ENCODE measurements at places on chromosomes 7 and 10.
A peak's percentile ranks its signal among the peaks of the same experiment; 100 is the strongest.

DNA sequence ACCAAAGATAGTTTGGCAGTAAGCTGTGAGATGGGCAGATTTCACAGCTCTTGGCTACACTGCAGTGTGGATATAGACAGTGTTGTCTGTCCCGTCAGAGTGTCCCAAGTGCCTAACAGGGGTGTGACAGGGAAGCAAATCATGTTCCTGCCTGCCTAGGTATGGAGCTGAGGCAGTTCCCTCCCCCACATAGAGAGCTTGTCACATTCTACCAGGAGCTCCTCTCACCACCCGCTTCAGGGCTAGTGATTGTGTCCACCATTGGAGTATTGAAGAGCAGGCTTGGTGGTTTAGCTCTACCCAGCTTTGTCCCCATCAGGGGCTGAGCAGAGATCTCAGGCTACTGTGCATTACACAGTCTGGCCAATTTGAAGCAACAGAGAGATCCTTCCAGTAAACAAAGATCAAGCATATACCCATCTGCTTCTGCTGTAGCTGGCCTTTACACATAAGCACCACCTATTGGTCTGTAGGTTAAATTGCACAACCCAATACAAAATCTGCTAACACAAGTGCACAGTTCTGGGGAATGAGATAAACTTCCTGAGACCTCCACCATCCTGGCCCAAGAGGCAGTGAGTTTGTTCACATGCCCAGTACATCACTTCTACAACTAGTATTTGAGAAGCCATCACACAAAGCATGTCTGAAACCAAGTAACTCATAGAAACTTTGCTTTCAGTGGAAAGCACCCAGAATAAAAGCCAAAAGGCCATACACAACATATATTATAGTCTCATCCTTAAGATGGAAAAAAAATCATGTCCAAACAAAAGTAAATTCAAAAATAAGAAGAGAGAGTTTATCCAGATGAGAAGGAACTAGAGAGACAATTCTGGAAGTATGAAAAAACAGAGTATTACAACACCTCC lies 67.3 kb downstream of the GLCCI1 start:
- DNase-seq, result no peak

DNA sequence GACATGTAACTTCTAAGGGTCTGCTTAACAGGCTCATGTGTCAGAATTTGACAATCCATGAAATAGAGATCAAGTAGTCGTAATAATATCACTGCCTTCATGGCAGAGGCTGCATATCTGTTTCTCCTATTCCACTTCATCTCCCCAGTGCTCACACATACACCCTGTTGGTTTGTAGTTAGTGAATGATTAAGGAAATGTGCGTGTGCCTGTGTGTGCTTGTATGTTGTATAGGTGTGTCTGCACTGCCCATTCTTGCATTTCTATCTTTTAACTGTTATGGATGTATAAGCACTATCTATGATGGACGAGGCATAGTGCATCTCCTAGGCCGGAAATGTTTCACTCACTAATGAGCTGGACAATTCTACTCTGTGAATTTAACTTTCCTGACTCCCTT lies 985.2 kb downstream of the LRMDA start:
- DNase-seq, result no peak

- no peak for DNase-seq
Measured at GRCh38 chr7:74718336-74718735, 55.5 kb upstream of the NCF1 start.

DNA sequence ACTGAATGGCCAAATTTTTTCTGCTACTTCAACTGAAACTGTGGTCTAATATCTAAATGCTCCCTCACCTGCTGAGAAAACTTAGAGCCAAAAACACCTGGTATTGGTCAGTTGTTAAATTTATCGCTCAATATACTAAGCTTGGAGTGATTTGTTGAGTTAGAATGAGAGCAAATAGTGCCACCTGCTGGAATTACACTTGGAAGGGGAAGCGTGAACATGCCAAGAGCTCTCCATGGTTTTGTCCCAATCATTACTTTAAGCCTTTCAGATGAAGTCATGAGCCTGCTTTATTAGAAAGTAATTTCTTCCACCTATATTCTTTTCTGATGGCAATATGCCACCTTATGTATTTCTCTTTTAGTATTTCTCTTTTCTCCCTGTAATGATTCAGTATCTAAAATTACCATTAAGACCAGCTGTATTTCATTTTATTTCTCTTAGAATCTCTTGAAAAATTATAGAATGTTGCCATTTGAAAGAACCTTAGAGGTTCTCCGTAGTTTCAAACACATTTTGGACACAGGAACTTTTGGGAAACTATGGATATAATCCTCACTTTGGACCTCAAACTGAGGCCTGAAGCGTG lies 447.8 kb upstream of the C7orf33 start:
- peak; percentile 4 for DNase-seq

DNA sequence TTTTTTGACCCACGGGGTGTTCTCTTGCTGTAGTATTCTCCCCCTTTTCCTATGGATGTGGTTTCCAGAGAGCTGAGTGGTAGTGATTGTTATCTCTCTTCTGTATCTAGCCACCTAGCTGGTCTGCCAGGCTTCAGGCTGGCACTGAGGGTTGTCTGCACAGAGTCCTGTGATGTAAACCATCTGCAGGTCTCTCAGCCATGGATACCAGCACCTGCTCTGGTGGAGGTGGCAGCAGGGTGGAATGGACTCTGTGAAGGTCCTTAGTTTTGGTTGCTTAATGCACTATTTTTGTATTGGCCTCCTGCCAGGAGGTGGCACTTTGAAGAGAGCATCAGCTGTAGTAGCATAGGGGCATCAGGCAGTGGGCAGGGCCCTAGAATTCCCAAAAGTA lies 851 bp downstream of the HYAL4 start:
- no peak for DNase-seq

DNA sequence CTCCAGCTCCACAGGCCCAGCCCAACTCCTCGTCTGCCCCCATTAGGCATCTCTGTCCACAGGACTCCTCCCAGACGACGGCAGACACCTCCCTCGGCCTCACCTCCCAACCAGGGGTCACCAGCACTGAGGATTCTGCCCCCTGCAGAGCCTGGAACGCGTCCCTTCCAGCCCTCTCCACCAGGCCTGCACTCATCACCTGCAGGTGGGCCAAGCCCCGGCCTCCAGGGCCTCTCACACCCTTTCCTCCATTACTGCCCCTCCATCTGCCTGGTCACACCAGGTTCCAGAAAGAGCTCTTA lies 42.7 kb upstream of the PDGFA start:
- no peak for DNase-seq

GRCh38 chr10:112793202-112793921 lies 156.7 kb upstream of the TCF7L2 start:
- no peak for DNase-seq

GRCh38 chr7:103009466-103010185 lies 65.0 kb downstream of the FBXL13 start:
- no peak for DNase-seq
